ENCODE measurements at places on chromosomes 1 and 21.

DNA sequence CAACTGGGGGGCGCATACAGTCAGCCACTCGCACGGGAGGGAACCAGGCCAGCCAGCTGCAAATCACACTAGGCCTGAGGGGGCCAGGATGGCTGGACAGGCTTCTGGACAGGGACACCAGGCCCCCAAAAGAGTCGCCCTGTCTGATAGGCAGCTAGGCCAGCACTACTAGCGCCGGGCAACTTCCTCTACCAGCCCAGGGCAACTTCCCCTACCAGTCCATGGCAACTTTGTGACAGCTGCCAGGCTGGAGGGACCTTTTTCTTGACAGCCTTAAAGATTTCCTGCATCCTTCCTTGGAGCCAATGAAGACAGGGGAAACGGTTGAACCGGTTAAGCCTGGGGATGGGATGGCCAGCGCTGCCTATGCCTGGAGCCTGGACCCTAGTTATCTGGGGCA lies 5.1 kb downstream of the IFFO2 start:
- DNase-seq = no peak

DNA sequence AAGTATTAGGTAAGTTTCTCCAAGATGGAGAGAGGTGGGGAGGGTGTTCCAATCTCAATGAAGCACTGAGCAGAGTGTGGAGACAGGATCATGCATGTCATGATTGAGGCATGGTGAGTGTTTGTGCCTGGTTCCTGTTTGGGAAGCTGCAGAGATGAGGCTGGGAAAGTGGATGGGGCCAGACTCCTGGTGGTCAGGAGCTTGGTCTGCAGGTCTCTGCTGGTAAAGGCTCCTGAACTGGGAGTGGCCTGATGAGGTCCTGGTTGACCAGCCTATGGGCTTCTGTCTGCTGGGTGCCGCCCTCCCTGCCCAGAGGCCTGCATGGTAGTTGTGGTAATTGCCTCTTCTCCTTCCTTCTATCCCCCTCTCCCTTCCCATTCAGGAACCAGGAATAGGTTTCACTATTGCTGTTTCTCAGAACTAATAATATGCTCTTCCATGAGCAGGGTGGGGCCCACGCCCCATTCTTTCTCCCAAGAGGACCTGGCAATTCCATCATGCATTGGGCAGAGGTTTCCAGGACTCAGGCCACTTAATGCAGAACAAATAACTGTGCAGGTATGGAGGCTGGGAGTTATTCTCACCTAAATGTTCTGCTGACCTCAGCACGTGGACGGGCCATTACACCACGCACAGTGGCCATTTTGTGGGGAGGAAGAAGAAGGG lies 24.5 kb downstream of the PROK1 start:
- DNase-seq = no peak

DNA sequence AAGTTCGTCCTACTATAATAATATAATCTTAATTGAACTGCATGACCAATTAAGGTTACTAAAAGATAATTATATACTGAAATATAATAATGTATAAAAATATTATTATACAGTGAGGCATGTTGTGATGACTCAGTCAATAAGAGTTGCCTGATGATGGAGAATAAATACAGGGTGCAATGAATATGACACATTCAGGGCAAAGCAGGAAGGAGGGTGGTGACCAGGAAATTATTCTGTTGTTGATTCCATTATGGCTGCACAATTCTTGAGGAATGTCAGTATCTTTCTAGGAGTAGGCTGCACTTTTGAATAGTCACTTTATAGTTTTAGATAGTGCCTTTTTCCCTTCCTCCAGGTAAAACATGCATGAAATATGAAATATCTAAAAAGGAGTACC lies 46.4 kb upstream of the RGS21 start:
- DNase-seq = peak; percentile 80

- DNase-seq = no peak
Observed at GRCh38 chr21:27532076-27532475, 565.2 kb upstream of the ADAMTS5 start.

- no peak for DNase-seq
Observed at GRCh38 chr1:3345792-3346191, 108.7 kb upstream of the ARHGEF16 start.

- no peak for DNase-seq
Observed at GRCh38 chr1:54370287-54370989, 35.8 kb downstream of the SSBP3 start.

GRCh38 chr21:46486481-46487126 lies 27.9 kb downstream of the DIP2A start:
- DNase-seq = no peak

DNA sequence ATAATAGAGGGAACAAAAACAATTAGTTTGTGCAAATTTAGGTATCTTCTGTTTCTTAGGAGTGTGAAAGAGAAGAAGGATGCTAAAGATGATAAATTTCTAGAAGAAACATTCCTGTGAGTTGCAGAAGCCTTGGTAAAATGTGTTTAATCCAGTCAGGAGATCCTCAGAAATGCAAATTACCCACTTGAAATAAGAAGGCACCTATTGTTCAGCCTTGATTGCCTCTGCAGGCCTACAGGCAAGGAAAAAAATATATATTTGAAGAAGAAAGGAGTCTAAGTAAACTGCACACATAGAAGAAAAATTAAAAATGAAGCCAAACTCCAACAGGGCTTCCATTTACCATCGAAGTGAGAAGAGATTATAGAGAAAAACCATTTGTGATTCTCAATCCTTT lies 51.0 kb upstream of the LHX8 start:
- DNase-seq = no peak

GRCh38 chr1:202615501-202616354 lies 94.5 kb downstream of the SYT2 start:
- DNase-seq = peak; percentile 46

GRCh38 chr1:173405281-173405680 lies 71.9 kb upstream of the PRDX6 start:
- DNase-seq = no peak

DNA sequence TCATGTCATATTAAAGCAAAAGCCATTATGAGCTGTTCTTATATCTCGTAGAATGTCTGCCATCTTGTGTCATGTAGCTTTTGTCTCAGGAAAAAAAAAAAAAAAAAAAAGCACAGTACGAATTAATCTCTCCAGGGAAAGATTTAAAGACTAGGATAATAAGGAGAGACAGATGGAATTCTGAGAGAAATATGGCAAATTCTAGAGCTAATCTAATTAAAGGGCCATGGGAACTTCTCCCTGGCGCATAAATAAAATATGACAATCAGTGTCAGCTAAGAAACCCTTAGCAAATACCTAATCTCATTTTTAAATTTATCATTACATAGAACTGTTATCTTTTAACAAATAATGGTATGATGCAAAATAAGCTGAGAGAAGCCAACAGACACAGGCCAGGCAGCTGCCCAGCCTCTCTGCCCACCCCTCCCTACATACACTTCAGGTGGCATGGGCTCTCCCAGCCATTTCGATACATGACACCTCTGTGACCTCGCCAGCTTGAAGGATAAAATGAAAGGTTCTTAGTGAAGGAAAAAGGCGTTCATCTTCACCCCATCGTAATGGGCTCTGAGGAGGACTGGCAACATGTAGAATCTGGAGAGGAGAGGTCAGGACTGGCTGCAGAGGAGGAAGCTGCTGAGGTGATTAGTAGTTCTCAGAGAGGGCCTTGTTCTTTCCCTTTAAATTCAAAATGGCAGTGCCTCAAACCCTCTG lies 39.8 kb downstream of the DISC1 start:
- DNase-seq = no peak

DNA sequence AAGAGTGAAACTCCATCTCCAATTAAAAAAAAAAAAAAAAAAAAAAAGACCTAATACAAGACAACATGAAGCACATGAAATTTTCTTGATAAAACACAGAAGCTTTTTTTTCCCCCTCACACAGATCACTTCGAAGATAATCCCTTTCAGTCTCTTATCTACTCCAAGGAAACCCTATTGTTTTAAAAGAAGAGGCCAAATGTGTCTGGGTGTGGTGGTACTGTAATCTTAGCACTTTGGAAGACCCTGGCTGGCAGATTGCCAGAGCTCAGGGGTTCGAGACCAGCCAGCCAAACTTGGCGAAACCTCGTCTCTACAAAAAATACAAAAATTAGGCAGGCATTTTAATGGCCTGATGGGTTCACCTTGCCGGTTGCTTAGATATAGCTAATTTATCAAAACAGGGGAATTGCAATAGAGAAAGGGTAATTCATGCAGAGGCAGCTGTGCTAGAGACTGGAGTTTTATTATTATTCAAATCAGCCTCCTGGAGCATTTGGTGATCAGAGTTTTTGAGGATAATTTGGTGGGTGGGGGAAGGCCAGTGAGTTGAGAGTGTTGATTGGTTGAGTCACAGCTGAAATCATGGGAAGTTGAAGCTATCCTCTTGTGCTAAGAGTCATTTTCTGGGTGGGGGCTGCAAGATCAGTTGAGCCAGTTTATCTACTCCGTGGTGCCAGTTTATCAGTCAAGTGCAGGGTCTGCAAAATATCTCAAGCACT lies 62.5 kb downstream of the SLC16A1 start:
- DNase-seq = no peak

DNA sequence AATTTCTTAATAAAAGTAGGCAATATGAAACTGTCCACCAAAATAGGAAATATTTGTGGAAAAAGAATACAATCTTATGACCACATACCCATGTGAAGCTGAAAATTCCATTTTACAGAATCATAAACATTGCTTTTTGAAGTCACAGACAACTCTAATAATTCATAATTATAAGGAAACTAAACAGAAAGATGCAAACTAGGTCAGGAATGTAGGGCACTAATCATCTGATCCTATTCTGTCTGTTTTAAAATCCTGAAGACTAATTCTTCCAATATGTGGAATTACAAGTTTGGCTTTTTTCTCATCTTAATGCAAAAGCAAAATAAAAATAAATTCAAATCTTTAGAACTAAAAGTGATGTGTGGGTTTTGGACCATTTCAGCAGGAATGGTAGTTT lies 528.6 kb downstream of the LTN1 start:
- no peak for DNase-seq

DNA sequence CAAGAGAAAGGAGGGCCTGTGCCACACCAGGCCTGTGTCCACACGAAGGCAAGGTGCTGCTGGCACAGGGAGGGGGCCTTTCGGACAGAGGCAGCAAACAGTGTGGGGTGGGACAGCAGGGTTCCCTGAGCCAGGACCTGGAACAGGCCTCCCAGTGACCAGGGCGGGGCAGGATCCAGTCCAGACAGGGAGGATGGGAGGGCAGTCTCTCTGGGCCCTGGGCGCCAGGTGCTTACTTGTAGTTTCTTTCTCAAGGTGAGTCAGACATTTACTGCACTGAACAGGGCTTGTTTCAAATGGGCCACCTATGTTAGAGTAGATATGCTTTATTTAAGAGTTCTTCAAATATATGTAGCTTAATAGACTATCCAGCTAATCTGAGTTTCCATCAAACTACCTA lies 52.8 kb upstream of the STUM start:
- no peak for DNase-seq

DNA sequence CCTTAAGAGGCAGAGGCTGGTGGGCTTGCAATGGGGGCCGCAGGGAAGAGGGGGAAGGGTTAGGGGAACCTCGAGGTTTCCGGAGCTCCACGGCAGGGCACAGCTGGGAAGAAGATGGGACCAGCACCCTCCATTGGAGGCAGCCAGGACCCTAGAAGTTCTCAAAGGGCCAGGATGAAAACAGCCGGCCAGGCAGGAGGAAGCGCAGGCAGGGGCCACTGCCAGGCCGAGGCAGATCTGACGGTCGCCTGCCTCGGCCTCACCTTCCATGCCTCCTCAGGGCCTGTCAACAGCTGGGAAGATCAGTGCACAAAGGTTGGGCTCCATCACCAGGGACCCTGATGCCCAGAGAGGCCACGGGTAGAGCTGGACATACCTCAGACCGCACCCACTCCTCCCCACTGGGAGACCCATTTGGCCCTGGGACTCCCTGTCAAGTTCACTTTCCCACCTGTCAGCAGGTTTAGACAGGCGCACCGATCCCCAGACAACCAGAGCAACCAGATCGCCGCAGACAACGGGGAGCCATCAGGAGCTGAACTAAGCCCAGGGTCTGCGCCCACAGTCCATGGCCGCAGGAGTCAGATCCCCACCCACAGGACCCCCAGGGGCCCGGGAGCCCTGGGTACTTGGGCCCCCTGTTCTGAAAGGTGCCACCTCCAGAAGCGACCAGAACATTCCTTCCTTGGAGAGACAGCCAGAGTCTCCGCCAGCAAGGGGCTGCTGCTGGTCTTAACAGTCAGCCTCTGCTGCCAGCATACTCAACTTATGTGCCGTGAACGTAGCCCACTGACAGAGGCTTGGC lies 2.2 kb downstream of the SLC19A1 start:
- no peak for DNase-seq

DNA sequence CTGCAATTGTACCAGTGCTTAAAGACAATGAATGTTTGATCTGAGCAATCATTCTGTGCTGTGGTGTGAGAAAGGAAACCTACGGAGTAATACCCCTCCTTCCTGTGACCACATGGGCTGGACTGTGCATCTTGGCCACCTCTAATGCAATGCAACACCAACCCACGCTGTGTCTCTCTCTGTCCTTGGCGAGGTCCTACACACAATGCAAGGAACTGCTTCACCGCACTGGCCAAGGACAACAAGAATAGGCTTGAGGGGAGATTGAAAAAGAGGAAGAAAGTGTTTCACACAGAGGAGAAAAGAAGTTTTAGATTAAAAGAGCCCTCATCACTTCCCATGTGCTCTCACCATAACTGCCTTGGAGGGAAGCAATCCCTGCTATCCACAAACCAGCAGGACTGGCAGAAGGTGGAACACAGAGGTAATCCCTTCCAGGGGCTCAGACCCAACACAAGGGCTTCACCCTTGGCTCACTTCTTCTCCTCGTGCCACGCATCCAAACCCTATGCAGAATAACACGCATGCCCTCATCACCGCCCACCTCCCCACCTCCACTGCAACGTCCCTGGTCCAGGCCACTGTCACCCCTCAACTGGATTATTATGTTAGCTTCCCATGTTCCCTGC lies 112.5 kb upstream of the ERG start:
- no peak for DNase-seq

- peak; percentile 79 for DNase-seq
Observed at GRCh38 chr1:8671306-8671917, 146.0 kb downstream of the RERE start.

DNA sequence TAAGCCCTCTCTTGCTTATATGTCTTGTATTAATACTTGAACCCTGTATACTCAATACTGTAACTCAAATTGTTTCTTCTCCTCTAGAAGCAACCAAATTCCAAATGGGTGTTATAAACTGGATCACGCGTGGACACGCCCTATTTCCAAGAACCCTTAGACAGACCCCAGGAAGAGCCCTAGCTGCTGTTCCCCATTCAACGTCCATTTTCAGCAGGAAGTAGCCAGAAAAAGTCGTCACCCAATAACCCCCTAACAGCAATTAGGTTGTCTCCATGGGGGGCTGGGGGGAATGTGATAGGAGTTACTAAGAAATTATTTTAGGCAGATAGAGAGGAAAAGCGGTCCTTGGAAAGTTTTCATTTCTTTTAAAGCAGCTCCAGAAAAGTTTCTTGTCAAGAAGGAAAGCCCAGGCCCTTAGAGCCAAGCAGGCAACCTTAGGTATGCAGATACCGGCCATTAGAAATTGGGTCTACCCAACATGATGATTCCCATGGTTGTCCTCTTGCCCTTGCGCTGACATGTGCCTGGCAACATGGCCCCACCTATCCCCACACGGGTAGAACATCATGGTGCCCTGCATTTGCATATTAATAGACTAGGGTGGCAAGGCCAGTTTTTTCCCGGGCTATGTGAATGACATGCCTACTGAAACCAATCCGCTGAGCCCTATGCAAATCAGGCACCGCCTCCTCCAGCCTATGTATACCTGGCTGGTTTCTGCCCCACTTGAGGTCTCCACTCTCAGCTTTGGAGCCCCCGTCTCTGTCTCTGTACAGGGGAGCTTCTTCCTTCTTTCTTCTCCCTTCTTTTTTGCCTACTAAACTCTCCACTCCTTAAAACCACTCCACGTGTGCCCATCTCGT lies 4.0 kb upstream of the CD46 start:
- DNase-seq = no peak

- no peak for DNase-seq
Observed at GRCh38 chr1:61506236-61506635, 218.7 kb downstream of the TM2D1 start.

Measured in endothelial cell of umbilical vein (primary cell).